Upper lobe of left lung (tissue), 6 donors: ENCODE measurements at places on chromosomes 3 and 15. TPM values are rescaled to one million over a fixed set of nuclear protein-coding genes. Genes with fewer than 3 reads are reported as not detected.

DNA sequence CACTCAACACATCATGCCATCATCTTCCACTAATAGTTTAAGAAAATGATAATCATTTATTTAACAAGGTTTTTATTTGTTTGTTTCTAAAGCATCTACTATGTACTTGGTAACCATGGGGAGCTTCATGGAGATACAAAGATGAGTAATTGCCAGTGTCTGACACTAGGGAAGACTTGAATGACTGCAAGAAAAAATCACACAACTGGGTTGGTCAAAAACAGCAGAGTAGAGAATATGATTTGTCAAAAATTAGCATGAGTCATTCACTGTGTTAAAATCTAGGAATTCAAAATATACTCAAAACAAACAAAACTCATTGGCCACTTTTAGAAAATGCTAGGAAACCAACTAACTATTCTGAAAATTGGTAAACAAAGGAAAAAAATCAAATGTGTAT lies 6.3 kb downstream of the BNC1 start:
- DNase-seq: no peak

DNA sequence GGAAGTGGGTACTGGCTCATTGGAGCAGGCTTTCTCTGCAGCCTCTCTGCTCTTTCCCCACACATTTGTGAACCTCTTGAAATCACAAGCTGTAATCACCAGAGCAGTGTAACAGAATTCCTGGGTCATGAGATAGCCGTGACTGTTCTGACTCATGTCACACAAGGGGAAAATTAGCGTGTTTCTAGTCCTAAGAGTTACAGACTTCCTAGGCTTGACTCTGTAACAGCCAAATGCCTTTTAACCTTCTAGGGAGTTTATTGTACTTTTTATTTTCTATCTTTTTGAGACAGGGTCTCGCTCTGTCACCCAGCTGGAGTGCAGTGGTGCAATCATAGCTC lies 54.7 kb upstream of the TRAK1 start:
- DNase-seq: no peak

GRCh38 chr3:126546549-126547239 lies 12.0 kb downstream of the C3orf22 start:
- no peak for DNase-seq

GRCh38 chr15:96358821-96359615 lies 28.5 kb downstream of the NR2F2 start:
- no peak for DNase-seq

GRCh38 chr3:9474482-9474881 lies 77.1 kb downstream of the SETD5 start:
- no peak for DNase-seq

DNA sequence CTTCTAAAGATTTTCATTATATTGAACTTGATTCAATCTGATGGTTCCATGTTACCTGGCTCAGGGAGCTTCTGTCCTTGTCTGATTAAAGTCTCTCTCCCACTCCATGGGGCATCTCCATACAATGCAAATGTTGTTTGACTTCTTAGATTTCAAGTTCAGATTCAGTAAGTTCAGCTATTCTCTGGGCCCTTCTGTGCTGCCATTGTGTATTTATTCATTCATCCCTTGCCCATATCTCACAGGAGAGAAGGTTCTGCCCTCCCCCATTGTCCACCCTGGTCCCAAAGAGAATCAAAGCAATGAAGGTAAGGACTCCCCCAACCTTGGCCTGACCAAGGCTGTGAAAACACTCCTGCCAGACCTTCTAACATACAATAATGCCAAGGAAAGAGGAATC lies 669.9 kb downstream of the MAGI1 start:
- no peak for DNase-seq

- peak; percentile 79 for DNase-seq
These were observed 24.9 kb downstream of the ABTB1 start for GRCh38 chr3:127697551-127698240.

GRCh38 chr3:186964616-186965015 lies 34.3 kb downstream of the ST6GAL1 start:
- DNase-seq: no peak

The BOC gene
- total RNA-seq: 4.8 TPM

The HIGD2B gene
- total RNA-seq: not detected

The ATP13A5 gene
- total RNA-seq: 0.66 TPM

The AHSG gene
- total RNA-seq: not detected

The GHSR gene
- not detected for total RNA-seq

The ASB14 gene
- total RNA-seq: not detected

The TRIM71 gene
- 2.2 TPM for total RNA-seq
